ENCODE measurements at places on chromosomes 1 and 21.
A peak's percentile ranks its signal among the peaks of the same experiment; 100 is the strongest.

DNA sequence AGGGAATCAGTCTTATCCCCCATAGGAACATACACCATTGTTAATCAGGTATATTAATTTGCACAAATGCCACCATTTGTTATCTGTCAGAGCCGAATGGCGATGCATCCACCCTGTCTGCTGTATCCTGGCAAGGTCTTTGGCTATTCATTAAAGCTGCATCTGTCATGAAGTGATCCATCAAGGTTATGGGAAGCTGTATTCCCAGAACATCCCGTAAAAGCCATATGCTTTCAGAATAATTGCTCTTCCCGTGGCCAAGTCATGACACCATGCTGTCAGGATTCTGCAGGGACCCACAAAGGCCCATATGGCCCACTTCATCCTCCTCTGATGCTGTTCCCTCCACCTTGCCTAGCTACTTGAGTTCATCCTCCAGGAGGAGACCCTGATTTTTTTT is 103.9 kb downstream of the RAVER2 start:
- DNase-seq, result no peak

DNA sequence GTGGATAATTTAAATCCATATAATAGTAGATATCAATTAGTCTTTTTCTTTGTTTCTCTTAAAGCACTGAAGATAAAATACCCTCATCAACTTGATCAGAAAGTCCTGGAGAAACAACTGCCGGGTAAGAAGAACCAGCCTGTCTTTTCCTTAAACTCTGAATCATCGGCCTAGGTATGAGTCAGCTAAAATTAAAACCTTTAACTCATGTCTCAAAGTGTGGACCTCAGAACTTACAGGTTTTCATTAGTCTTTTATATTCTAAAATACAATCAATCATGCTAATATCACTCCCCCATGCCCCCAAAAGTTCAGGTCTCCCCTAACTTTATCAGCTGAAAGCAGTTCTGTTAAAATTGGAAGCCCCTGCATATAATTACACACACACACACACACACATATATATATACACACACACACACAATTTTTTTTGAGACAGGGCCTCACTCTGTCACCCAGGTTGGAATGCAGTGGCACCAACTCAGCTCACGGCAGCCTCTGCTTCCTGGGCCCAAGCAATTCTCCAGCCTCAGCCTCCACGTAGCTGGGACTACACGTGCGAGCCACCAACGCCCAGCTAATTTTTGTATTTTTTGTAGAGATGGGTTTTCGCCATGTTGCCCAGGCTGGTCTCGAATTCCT is 61.3 kb downstream of the B3GALNT2 start:
- DNase-seq, result peak; percentile 43

DNA sequence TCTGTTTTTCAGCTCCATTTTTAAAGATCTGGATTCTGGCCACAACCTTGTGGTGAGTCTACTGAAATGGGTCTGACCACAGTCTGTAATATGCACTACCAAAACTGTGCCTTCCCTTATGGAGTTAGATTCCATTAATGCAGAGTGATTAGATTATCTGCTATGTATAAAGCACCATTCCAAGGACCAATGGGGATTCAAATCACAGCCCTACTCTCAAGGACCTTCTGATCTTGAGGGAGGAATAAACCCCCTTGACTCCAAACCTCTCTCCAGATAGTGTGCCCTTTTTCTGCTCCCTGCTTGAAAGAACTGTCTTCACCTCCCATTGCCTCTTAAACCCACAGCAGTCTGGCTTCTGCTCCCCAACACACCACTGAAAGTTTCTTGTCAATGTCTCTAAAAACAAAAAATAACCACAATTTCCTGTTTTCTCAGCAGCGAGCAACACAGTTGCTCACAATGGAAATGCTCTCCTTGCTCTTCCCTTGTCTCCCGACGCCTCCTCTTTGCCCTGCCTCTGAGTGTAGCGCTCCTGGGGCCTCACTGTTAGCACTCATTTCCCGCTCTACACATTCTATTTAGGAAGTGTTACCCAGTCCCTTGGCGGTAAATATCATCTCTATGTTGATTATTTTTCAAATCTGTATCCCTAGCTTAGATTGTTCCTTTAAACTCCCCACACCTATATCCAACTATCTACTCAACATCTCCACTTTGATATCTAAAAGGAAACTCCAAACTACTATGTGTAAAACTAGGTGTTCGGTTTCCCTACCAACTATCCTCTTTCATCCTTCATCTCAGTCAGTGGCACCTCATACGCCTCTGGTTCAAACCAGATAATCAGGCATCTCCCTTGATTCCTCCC is 13.6 kb downstream of the PCNX2 start:
- DNase-seq, result no peak

DNA sequence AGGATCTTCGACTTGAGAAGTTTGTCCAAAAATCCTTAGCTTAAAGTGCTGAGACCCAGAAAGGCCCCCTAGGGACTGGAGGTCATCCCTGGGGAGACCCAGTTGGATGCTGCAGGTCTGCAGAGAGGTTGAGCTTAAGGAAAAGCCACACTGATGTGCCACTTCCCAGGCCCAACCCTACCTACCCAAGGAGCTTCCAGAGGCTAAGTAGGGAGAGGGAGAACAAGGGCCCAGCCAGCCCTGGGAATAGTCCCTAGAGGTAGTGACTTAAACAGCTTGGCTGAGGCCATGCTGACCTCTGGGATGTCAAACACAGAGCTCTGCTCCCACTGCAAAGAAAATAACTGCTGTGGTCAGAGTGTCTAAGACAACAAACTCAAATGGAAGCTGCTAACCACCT is 693.7 kb downstream of the MATN1 start:
- no peak for DNase-seq

DNA sequence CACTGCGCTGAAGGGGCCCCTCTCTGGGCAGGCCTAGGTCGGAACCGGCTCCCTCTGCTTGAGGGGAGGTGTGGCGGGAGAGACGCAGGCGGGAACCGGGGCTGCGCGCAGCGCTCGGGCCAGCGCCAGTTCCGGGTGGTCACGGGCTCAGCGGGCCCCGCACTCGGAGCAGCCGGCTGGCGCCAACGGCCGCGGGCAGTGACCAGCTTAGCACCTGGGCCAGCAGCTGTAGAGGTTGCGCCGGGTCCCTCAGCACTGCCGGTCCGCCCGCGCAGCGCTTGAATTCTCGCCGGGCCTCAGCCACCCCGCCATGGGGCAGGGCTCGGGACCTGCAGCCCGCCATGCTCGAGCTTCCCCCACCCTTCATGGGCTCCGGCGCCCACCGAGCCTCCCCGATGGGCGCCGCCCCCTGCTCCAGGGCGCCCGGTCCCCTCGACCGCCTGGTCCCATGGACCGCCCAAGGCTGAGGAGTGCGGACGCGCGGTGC is 254.6 kb downstream of the COL11A1 start:
- DNase-seq, result no peak

- DNase-seq, result no peak
These were observed 20.0 kb downstream of the CEP170 start for GRCh38 chr1:243234978-243235647.

- DNase-seq, result no peak
These were observed 5.0 kb downstream of the HPDL start for GRCh38 chr1:45331436-45332345.

GRCh38 chr1:67626090-67626860 is 58.7 kb upstream of the GADD45A start:
- no peak for DNase-seq

GRCh38 chr1:210482945-210483617 is 154.4 kb downstream of the HHAT start:
- no peak for DNase-seq

GRCh38 chr21:38468989-38469388 is 29.3 kb downstream of the ERG start:
- no peak for DNase-seq

DNA sequence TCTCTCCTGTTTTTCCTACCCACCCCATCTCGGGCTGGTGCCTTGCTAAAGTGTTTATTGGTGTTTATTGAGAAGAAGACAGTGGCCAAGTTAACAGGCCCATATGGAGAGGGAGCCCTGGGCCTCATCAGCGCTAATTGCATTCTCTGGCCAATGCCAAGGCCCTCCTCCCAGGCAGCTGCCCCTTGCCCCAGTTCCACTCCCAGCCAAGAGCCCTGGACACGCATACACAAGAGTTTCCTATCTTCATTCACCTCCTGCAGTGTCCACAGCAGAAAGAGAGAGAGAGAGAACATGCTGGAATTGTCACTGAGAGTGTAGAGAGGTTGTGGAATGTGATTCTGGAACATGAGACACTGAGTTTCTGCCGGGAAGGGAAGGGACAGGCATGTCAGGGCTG is 25.4 kb upstream of the VWA5B1 start:
- DNase-seq, result no peak

DNA sequence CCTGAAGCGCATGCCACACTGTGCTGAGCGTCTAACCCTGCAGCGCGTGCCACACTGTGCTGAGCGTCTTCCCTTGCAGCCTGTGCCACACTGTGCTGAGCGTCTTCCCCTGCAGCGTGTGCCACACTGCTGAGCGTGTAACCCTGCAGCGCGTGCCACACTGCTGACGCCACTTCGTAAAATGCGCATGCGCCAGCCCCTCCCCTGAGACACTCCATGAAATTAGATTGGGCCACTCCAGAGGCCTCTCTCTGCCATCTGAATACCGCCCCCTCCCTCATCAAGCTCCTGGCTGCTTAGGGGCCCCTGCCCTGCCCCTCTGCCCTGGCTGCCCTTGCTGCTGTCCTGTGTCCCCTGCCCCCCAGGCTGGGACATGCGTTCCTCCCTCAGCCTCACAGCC is 84.8 kb downstream of the POFUT2 start:
- DNase-seq, result no peak

DNA sequence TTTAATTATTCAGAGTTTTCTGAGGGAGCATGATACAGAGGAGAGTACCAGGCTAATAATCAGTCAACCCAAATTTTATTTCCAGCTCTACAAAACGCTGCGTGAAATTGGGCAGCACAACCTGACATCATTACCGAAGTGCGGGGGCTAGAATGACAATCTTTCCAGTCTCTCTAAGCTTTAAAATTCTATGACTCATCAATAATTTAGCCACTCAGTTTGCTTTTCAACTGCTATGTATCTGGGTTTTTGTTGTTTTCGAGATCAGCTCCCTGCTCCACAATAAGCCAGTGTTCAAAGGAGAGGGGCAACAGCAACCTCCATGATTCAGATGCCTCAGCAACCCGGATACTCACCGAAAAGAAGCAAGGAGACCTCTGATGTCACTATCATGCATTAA is 13.9 kb downstream of the SORT1 start:
- DNase-seq, result no peak

- no peak for DNase-seq
These were observed 22.3 kb upstream of the MOB3C start for GRCh38 chr1:46638921-46639320.

DNA sequence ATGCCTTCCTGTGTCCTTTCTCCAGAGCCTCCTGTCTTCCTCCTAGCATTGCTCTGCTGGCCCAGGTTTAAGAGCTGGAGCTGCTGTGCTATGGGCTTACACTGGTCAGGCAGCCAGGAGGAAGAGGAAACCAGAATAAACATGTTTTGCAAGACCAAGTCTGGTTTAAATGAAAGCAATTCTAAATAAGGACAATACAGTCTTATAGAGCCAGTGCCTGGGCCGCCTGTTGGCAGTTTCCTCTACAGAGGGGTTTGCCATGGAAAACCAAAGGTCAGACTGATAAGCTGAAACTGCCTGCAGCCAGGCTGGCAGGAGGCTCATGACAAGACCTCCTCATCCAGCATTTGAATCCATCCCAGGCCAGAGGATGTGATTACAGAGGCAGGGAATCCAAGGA is 92.9 kb upstream of the FGGY start:
- DNase-seq, result no peak

- DNase-seq, result no peak
These were observed 33.6 kb downstream of the RUNX1 start for GRCh38 chr21:35015435-35016024.

DNA sequence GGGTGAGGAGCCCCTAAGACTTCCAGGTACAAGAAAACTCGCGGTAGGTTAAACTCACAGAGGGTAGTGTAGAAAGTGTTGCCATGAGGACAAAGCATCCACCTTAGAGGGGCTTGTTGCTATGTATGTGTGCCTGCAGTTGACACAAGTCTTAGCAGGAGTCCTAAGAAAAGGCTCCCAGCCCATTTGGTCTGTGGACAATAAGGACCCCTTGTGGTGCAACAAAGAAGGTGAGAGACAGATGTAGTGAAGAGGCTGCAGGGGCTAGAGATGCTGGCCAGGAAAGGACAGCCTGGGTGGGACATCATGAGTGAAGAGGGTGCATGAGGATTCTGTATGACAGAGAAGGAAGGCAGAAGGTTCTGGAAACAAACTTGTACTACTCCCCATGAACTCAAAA is 36.3 kb upstream of the IL10 start:
- DNase-seq, result no peak

DNA sequence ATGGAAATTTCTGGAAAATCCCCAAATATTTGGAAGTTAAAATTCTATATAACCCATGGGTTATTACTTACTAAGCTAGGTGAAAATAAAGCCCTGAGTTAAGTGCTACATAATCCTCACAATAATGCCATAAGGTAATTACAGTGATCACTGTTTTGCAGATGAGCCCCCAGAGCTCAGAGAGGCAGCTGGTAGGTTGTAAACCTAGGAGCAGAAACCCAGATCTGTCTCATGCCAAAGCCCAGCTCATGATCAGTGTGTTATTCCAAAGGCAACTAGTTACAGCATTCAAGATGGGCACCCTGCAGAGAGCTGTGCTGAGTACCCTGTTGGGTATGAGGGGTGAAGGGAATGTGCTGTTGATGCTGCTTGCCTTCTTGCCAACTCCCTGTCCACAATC is 10.8 kb upstream of the MYOG start:
- DNase-seq, result no peak

GRCh38 chr1:201251851-201252430 is 31.4 kb upstream of the PKP1 start:
- no peak for DNase-seq

GRCh38 chr1:147492207-147492606 is 49.1 kb upstream of the BCL9 start:
- no peak for DNase-seq

DNA sequence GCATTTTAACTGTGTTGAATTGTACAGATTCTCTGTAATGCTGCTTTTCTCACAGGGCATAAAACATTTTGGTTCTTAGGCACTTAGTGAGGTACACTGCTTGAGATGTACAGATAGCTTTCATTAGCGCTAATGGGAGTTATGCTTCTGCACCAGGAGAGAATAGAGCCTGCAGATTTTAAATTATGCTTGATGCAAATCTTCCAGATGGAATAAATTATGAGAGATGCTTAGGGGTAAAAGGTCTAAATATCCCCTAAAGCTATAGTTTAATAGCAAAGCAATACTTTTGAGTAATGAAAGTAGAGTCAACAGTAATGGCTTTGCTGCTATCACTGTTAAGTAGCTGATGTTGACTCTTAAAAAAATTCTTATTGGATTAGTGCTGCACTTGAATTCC is 248.9 kb downstream of the S1PR1 start:
- DNase-seq, result no peak
